Cortex of kidney (tissue), 1 donor: ENCODE measurements at places on chromosomes 7 and 10.

DNA sequence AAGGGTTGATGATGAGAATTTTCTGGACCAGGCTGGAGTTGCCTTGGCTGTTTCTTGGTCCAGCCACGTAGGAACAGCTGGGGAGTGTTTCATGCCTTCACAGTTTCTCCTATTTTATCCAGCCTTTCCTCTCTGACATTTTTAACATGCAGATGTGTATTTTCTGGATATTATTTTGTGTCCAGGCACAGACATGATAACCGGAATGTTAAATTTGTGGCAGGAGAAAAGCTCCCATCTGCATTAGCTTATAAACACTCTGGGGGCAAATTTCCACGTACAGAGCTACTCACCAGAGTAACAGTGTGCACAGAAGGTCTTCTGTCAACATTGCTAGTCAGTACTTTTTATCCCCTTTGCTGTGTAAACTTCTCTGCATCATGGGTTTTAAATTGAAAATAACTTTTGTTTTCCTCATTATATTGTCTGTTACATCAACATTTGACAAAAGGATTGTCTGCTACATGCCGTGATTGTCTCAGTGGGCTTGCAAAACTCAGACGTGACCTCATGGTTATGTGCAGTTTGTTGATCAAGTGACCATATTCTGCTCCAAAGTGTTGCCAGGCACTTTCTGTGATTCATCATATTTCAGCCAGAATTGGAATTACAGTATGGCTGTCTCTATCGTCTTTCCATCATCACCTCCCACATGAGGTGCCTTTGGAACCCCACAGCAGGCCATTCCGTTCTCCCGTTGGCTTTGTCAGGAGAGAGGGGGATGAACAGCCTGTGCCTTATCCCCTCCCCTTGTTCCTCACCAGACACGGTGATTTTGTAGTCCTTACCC is 41.4 kb downstream of the INSYN2A start:
- no peak for DNase-seq

GRCh38 chr7:28981161-28981465 is 23.0 kb upstream of the TRIL start:
- no peak for DNase-seq

DNA sequence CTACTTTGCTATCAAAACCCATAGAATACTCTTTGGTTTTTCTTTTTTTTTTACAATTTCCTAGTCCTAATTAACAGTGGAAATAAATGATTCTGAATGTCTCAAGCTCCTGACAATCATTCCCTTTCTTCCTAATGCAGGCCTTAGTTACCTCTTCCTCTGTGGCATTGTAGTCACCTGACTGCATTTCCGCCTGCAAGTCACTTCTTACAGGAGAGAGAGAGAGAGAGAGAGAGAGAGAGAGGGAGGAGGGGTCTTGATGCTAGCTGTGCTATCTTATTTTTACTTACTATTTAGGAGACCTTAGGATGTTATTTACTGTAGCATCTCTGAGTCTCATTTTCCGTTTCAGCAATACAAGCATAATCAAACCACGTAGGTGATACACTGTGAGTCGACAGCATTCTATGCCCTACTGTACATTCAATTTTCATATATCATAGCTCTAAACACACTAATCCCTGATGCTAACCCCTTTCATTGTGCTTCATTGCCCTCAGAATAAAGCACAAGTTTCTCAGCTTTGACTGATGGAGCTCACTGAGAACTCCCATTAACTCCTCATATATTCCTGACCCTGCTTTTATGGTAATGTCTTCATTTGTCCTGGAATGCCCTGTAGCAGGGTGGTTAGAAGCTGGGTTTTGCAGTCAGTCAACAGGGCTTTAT is 1237.3 kb downstream of the XPNPEP1 start:
- DNase-seq: no peak

- DNase-seq: no peak
These were observed 119.3 kb upstream of the PRKCQ start for GRCh38 chr10:6699336-6699735.

GRCh38 chr7:110400411-110400810 is 690.5 kb upstream of the LRRN3 start:
- DNase-seq: no peak
